ENCODE measurements at places on chromosomes 7 and 10.

GRCh38 chr10:2475711-2476217 lies 591.6 kb upstream of the PFKP start:
- no peak for DNase-seq

DNA sequence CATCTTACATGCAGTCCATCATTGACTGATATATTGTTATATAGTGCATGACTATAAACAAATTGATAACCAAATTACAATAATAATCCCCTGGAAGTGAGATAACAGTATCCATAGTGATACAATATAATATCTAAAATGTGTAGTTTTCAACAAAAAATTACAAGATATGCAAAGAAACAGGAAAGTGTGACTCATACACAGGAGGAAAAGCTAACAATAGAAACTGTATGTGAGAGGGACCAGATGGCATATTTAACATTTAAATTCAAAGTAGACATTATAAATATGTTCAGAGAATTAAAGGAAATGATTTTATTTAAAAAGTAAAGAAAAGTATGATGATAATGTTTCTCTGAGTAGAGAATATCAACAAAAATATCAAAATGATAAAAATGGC lies 8.0 kb downstream of the OR9A2 start:
- DNase-seq: no peak

- DNase-seq: no peak
Measured at GRCh38 chr10:124072106-124072505, 21.3 kb downstream of the CHST15 start.

- DNase-seq: no peak
Measured at GRCh38 chr7:22781230-22781711, 41.4 kb downstream of the TOMM7 start.

GRCh38 chr10:100053686-100054460 lies 27.8 kb downstream of the CPN1 start:
- no peak for DNase-seq

GRCh38 chr10:66752714-66753113 lies 173.1 kb upstream of the LRRTM3 start:
- DNase-seq: no peak

DNA sequence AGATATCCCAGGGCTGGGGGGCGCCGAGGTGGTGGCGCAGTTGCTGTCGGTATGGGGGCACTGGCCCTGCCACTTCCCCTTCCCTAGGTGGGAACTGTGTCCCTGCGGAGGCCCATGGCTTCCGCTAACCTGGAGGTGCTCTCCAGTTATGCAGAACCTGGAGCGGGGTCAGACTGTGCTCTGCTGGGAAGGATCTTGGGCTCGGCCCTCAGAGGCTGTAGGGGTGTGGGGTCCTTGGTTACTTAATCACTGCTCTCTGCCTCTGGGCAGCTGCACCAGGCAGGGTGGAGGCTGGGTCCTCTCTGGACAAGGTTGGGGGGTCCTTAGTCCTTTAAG lies 2.4 kb downstream of the BRI3 start:
- DNase-seq: no peak

- no peak for DNase-seq
Measured at GRCh38 chr7:134056816-134057215, 70.3 kb upstream of the LRGUK start.

DNA sequence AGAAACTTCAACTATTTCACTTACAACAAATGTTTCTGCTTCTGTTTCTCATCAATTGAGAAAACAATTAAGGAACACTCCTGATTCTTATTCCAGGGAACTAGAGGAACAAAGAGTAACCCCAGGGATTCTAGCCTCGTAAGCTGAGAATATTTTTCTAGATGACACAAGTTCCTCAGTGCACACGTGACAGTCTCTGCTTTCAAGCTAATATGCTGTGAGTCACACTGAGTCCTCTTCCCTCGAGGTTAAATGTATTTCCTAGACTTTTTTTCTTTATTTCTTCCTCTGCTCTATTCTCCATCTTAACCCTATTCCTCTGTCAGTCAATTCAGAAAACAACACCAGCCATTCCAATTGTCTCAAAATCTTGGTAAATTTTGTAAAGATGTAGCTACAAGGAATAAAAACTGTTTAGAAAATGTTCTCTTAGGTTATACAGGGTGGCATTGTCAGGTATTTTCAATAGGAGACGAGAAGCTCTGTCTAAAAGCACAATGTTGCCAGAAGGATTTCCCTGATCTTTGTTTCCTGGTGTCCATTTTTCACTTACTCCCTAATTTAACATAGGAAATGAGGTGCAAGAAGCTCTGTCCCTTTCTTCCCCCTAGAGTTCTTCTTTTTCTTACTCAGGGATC lies 5.8 kb upstream of the C1GALT1 start:
- DNase-seq: no peak

DNA sequence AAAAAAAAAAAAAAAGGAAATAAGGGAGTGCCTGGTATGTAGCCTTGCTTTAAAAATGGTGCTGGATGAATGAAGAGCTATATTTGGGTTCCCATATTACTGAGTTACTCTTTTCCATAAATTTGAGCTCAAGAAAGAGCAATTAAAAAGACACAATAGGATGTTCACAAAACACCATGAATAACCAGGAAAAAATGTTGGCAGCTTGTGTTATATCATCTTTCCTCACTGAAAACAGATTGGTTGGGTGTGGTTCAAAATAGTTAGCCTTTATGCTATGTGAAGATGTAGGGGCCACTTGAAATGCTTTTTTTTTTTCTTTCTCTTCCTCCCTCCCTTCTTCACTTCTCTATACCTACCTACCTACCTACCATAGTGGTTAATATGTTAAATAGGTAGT lies 256.9 kb downstream of the STK31 start:
- no peak for DNase-seq

DNA sequence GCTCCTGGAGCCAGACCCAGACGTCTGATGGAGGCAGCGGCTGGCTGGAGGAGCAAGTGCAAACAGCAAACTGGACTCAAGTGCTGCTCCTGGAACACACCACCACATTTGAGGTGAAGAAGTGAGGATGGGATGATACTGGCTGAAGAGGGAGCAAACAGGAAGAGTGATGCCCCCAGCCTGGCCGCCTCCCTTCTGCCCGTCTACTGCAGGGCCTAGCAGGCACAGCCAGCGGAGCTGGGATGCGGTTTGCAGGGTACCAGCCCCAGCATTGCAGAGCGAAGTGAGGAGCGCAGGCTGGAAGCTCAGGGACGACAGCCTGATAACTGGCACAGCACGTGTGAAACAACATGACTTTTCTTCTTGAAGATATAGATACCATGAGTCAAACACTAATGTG lies 111.8 kb upstream of the ZNF32 start:
- DNase-seq: no peak

GRCh38 chr7:20653636-20654035 lies 38.2 kb downstream of the ABCB5 start:
- no peak for DNase-seq

- DNase-seq: no peak
Measured at GRCh38 chr7:664402-664775, 62.1 kb upstream of the DNAAF5 start.

DNA sequence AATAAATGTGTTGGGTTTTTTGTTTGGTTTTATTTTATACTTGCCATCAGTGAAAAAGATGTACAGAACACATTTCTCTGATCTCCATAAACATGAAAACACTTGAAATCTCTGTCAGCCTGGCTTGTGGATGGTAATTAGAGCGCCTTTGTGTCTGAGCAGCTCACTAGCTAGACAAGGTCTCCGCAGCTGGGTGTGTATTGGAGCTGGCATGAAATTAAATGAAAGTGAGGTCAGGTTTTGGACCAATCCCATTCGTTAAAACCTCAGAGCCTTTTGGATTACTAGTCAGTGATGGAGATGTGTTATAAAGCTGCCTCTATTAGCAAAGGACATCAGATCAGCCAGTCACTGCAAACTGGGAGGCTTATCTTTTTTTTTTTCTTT lies 2.7 kb downstream of the FRAT1 start:
- DNase-seq: no peak

DNA sequence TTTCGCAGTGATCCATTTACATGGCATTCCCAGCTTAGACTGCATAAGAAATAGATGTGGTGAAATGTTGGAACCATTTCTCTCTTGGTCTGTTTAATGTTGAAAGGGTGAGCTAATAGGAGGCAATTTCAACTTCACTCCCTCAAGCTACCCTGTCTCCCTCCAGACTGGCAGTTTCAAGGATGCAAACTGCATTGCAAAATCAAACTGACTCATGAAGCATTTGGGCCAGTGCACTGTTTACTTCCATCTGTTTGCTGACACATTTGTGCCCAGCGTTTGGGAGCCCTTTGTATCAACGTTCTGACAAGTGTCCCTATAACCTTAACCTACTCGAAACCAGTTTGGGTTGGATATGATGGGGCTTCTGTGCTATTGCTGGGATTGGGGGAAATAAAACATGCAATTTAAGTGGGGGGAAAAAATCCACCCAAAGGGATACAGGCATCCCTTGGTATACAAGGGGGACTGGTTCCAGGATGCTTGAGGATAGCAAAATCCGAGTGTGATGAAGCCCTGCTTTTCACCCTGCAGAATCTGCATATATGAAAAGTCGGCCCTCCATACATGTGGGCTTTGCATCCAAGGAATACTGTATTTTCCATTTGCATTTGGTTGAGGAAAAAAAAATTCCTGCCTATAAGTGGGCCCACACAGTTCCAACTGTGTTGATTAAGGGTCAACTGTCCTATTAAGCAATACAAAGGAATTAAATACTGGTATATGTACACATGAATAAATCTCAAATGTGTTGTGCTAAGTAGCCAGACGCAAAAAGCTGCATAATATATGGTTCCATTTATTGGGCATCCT lies 15.6 kb downstream of the RHEB start:
- DNase-seq: no peak

- DNase-seq: no peak
Measured at GRCh38 chr10:12704488-12704887, 297.0 kb downstream of the CCDC3 start.

- DNase-seq: no peak
Measured at GRCh38 chr10:132283604-132284382, 24.0 kb downstream of the STK32C start.

GRCh38 chr7:121436136-121436535 lies 40.0 kb upstream of the FAM3C start:
- DNase-seq: no peak

- no peak for DNase-seq
Measured at GRCh38 chr10:26372513-26373354, 65.4 kb upstream of the APBB1IP start.

GRCh38 chr10:71727738-71728737 lies 8.5 kb upstream of the C10orf105 start:
- no peak for DNase-seq

- no peak for DNase-seq
Measured at GRCh38 chr10:17396004-17396403, 58.4 kb downstream of the ST8SIA6 start.

DNA sequence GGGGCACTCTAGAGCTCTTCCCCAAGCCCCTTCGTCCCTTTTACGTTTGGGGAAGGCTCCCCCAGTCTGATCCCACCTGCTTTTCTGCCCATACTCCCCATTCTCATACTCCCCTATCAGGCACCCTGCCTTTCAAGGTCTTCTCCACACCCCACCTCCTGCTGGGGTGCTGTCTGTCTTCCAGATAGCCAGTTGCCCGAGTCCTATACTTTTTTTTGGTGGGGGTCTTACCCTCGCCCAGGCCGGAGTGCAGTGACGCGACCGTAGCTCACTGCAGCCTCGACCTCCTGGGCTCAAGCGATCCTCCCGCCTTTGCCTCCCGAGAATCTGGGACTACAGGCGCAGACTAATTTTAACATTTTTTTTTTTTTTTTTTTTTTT lies 775 bp upstream of the ABHD11 start:
- DNase-seq: no peak

DNA sequence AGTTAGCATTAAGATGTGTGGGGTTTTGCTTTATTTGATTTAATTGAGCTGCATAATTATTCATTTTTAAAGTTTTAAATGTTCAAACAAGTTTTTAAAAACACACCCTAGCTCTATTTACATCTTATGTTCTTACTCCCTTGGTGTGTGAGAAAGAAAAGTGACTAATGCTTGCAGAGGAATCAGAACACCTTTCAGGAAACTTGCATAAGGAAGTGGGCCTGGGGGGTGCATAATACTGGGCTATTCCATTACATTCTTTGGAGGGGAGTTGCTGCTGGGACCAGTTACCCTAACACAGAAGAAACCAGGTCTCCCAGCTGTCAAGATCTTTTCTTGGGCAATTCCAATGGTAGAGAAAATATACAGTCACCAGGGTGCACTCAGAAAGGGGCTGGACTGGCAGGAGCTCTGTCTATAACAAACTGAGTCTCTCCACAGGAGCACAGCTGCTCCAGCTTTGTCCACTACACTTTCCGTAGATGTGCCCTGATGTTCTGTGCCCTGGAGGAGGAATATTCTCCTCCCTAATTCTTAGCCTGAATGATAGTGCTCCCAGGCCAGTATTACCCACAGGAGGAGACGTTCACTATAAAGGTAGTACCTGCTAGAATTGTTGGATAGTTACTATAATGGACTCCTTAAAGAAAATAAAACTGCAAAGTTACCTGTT lies 304.2 kb downstream of the CDC14C start:
- no peak for DNase-seq

GRCh38 chr7:50779427-50779826 lies 3.3 kb downstream of the GRB10 start:
- DNase-seq: no peak

DNA sequence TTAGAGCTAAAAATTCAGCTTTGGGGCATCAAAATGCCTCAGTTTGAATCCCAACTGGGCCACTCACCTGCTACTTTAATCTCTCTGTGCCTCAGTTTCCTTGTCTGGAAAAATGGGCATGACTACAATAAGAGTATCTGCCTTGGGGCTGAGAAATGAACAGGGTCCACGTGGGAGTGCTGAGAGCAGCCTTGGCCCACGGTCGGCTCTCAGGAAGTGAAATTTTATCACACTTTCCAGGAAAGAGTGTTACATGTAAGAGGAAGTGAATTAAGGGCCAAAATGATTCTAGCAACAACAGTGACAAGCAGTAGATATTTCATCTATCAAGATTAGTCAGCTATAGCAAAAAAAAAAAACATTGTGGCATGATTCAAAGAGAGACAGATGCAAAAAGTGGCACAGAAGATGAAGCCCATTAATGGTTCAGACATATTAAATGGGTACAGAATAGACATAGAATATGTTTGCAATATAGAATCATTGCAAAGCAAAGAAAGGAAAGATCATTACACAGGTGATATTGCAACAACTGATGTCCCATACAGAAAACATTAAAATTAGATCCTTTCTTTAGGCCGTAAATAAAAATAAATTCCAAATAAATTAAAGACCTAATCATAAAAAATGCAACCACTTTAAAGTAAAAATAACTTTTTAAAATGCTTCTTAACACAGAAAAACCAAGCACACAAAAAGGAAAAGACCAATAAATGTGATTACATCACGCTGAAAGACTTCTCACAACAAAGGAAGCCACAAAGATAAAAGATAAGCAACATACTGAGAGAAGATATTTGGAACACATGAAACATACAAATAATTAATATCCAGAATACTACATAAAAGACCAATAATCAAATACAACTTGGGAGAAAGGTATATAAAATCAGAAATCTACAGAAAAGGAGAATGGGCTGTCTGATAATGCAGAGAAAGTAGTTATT lies 4.3 kb downstream of the TMEM273 start:
- DNase-seq: no peak

DNA sequence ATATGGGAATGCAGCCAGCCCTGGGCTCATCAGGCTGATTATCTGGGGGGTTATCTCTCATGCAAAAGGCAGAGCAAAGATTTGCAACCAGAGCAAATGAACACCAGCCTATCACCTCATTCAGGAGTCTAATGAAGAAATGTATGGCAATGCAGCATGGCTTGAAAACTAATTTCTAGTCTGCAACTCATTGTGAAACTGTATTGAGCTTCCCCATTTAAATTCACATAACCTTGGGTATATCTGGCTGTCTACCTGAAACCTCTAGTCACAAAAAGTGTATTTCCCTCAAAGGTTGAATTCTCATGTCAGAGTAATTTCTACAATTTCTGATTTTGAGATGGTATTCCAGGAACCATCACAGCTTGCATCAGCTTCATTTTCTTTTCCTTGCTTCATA lies 240.0 kb downstream of the SDHAF3 start:
- no peak for DNase-seq

All from stimulated activated CD4-positive, alpha-beta T cell treated with anti-CD3 and anti-CD28 coated beads, Interleukin-12 subunit alpha, Interleukin-12 subunit beta, amount 100 ng/mL, for 4 hours (primary cell).